Nucleus accumbens (tissue), 56 donors: ENCODE measurements at places on chromosomes 11 and 22.

GRCh38 chr22:28118957-28119631, 200.0 kb upstream of the PITPNB start:
- no peak for DNase-seq

GRCh38 chr11:134951305-134951700, 539.3 kb upstream of the B3GAT1 start:
- no peak for DNase-seq

DNA sequence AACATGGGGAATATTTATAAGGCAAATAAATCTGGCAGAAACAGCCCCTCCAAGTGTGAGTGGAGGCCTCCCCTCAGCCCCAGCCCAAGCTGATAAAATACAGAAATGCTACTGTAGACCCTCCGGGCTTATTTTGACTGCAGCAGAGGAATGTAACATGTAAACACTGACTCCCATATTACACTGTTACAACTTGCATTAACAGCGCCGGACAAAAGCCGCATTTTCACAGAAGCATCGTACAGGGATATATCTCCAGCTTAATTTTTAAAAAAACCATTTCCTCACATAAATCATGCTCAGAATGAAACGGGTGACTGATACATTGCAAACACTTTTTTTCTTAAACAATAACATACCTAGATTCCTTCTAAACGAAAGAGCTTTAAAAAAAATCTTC, 36.6 kb upstream of the COMT start:
- DNase-seq, result no peak

DNA sequence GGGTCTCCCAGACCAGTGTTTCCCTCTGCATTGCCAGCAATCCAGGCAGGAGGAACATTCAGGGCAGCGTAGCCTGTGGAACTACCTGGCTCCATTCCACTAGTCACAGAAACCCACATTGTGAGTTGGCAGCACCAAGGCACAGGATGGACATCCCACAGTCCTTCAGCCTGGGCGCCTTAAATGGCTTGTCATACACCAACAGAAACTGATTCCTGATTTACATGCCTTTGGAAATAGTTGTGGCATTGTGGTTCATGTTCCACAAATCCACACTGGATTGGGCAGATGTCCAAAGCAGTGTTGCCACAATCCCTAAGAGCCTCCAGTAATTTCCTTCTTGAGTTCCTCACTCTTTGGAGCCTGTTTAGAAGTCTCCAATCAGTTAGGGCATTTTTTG, 225.6 kb downstream of the BLID start:
- no peak for DNase-seq

DNA sequence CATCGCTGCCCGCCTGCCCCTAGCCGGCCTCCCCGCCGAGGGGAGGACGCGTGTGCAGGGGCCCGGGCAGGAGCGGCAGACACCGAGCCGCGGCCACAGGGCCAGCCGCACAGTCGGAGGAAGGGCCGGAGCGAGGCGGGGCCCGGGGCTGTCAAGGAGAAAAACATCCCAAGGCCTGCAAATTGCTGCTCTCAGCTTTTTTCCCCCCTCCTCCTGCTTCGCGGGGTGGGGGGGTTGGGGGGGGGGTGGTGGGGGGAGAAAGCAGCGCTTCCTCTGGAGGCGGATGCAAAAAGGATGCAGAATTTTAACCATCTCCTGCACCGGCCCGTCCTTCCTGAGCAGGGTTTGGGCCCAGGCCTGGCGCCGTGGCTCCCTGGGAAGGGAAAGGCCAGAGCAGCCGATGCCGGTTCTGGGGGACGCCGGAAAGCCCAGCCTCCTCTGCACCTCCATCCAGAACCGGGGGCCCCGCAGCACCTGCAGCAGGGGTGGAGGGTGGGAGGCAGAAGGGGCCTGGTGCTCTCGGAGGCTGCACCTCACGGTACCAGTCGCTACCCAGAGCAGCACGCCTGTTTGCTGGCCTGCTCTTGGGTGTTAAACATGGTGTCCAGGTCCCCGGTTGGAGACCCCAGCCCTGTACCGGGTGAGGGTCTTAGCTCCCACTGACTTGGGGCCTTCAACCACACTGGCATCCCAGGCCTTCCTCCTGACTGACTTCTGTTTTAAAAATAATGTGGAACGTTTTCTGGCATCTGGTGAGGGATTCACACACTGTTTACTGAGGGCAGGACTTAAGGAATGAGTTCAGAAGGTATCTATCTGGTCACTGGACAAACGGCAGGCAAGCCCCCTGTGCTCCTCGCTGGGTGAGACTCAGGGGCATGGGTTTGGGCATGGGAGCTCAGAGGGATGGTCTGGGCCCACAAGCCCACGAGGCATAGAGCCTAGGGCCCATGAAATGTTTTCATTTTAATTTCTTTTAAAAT, 77.4 kb upstream of the WNT7B start:
- DNase-seq, result peak; percentile 89

GRCh38 chr11:38927993-38928392, 2330.0 kb upstream of the RAG2 start:
- no peak for DNase-seq
